ENCODE measurements at places on chromosomes 1 and 21.

DNA sequence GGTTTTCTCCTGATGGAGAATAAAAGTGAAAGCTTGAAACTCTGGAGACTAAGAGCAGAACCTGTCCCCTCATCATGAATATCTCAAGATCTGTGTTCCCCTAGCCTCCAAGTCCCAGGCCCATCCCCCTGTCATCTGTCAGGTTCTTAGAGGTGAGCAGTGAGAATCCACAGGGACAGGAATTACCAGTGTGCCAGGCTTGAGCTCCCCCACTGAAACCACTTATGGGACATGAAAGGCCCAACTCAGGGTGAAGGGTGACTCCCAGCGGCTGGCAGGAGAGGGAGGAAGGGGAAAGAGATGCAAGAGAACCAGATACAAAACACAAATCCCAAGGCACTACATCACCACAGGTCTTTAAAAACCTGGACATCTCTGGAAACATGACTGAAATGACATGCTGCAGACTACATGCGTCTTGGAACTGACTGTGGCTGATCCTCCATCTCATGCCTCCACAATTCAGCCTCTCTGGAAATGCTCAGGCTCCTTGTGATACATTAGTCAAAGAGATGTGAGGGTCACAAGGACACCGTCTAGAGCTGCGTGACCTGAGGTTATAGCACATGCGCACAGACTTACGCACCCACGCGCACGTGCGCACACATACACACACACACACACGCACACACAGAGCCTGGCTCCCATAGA is 6.8 kb upstream of the LY9 start:
- DNase-seq, result no peak

- DNase-seq, result no peak
Measured at GRCh38 chr1:34696230-34696629, 58.6 kb upstream of the GJB5 start.

- no peak for DNase-seq
Measured at GRCh38 chr1:57254022-57254421, 169.8 kb downstream of the DAB1 start.

DNA sequence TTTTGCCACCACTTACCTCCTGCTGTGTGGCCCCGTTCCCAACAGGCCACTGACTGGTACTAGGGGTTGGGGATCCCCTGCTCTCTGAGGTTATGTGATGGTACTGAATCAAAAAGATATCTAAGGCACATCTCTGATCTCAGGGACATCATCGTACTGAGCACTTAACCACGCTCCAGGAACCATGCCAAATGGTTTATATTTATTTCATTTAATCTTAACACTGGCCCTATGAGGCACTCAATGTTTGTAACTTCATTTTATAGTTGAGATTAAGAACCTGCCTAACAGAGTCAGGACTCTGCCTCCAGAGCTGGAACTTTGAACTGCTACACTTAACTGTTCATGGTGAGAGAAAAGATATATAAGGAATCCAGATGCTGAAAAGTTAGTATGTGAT is 98.0 kb upstream of the HP1BP3 start:
- DNase-seq, result peak; percentile 32

DNA sequence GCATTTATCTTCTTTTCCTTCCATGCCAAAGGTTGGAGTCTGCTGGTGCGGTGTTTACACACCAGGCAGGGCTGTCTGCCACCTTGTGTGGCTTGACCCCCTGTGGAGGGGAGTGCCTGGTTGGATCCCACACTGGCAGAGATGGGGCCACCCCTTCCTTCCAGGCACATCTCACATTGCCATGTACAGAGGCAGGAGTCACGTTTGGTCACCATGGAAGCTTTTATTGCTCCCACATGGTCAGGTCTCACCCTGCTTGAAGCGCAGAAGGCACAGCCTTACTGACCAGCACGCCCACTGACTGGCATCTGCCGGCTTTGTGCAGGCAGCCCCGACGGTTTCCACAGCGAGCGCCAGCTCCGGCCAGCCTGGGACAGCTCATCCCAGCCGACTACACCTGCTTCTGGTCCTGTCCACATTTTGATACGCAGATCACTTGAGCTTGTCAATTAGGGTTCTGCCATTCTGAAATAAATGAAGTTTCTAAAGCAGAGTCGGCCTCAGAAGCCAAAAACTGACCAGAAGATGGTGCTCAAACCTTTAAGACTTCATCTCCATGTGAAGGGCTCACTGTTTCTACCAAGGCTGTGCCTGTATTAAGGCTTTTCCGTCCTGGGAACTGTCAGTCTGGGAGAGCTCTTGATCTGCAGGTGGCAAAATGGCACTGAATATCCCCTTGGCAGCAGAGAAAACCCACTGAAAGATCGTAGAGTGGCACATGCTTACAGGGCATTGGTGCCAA is 35.6 kb upstream of the EPHA8 start:
- DNase-seq, result no peak

GRCh38 chr1:160342526-160342925 is 524 bp downstream of the COPA start:
- DNase-seq, result no peak

- no peak for DNase-seq
Measured at GRCh38 chr1:224780736-224781135, 148.7 kb upstream of the DNAH14 start.

All from astrocyte of the cerebellum (primary cell).